Activated CD8-positive, alpha-beta memory T cell treated with anti-CD3 and anti-CD28 coated beads for 1 hour (primary cell): ENCODE measurements at places on chromosomes 3 and 15.

DNA sequence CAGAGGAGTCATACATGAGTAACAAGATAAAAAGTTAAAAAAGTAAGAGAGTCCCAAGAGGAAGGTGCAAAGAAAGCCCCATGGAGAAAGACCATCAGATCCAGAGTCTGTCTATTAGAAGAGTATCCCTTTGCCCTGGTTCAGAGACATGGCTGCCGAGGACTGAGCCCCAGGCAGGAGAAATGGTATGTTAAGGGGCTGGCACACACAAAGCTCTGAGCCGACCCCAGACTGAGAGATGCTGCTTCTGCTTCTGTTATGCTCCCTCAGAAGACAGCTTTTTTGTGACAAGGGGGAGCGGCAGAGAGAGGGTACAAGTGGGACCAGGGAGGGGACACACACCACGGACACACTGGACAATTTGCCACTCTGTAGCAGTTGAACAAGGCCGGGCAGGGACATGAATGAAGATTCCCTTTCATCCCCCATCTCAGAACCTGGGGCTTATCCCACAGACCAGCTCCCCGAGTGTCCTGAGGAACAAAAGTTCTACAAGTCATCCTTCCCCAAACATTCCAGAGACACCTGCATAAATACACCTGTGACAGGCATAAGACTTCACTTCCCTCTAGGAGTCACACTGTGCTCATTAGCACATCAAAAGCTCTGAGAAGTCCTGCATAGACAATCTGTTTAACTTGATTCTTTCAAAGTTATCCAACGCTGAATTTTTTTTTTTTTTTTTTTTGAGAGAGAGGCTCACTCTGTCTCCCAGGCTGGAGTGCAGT, 161.6 kb upstream of the WNT5A start:
- no peak for DNase-seq

GRCh38 chr3:24145981-24146822, 201.1 kb downstream of the NR1D2 start:
- DNase-seq: no peak

GRCh38 chr3:32432711-32433530, 41.3 kb downstream of the CMTM7 start:
- DNase-seq: no peak

DNA sequence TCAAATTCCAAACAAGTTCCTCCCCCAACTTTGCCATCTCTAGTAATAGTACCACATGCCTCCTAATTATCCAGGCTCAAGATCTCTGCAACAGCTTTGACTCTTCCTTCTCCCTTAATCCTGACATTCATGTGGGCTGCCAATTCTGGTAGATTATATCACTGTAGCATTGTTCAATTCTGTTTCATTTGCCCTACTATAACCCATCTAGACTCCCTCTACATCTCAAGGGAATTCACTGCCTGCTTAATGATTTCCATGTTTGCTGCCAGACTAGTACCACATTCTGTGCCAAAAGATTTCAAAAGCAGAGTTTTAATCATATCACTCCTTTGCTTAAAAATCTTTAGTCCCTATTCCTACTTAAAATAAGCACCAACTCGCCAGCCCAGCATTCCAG, 34.6 kb upstream of the PPIB start:
- DNase-seq: no peak

GRCh38 chr3:69594286-69594685, 145.0 kb upstream of the MITF start:
- no peak for DNase-seq

- DNase-seq: no peak
Measured at GRCh38 chr3:165148876-165149441, 47.2 kb downstream of the SLITRK3 start.

- DNase-seq: no peak
Measured at GRCh38 chr3:85875589-85875988, 916.8 kb downstream of the CADM2 start.

DNA sequence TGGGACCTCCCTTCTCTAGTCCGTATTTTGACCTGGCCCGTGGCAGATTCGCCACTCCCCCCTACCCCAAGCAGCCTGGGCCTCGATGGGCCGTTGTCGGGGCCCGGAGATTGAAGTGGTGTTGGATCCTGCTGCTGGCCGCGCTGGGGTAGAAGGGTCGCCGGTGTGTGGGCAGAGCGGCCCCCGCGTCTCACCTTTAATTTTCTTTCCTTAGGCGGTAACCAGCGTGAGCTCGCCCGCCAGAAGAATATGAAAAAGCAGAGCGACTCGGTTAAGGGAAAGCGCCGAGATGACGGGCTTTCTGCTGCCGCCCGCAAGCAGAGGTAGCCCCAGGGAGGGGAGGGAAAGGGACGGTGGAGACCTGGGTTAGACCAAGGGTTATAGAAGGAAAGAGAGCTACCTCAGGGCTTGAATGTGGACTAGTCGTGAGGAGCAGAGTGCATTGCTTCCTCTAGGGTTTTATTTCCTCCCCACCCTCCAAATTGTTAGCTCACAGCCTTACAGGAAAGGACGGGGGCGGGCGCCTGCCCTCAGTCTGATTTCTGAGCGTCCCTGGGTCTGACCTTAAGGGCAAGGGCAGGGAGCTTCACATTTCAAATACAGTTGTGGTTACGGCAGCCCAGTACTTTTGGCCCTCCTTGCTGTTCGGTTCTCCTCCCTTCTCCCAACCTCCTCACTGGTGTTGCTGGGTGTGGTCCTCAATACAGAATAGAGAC, 799 bp downstream of the SERF2 start:
- no peak for DNase-seq

DNA sequence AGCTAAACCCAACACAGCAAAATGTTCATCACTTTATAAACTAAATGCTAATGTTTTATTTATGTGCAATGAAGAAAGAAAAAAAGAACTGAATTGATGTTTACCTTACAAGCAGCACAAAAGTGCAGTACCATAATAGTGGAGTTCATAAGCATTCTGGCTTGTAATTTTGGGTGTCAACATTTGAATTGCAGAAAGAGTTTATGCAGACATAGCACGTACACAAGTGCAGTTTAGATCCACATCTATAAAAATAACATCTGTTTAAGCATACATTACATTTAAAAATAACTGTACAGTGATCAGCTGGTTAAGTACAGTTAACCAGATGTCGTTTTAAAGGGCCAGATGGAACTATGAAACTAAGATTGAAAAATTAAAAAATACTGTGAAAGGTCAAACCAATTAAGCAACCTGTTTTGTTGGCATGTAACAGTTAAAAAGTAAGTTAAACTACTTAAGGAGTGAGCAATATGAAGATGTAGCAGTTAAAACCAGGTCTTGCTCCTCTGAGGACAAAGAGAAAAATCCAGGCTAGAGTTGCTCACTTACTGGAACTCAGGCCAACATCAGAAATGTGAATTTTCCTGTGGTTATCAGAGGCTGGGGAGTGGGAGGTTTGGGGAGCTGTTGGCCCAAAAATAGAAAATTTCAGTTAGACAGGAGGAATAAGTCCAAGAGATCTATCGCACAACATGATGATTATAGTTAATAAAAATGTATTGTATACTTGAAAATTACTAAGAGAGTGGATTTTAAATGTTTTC, 204.9 kb upstream of the MDFIC2 start:
- no peak for DNase-seq

- DNase-seq: no peak
Measured at GRCh38 chr15:90326441-90326840, 25.6 kb upstream of the ZNF774 start.

DNA sequence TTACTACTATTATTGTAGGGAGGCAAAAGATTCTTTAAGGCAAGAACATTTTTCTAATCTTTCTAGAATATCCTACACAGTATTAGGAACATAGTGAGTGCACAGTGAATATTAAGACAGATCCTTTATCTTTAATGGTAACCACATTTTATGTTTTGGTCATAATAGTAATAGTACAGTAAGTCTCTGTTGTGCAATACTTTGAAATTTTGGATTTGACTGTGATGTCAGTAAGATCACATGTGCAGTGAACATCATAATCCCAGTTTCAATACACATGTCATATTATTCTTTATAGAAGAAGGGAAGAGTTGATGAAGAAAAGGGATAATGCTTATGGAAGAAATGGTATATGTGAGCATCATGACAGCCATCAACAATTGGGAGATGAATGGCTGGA, 10.7 kb downstream of the STT3B start:
- DNase-seq: no peak

DNA sequence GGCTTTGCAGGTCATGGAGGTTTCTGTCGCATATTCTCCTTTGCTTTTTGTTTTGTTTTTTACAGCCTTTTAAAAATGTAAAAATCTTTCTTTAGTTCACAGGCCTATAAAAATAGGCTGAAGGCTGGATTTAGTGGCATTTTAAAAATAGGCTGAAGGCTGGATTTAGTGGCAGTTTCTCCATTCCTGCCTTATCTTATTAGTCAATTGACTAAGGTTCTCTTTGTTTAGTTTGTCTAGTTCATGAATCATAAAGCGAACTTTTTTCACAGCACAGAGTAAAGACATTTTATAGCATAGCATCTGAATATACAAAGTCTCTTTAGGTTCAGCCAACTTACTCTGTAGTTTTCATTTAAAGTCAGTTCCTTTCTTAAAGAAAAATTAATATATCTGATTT, 31.4 kb downstream of the AP4E1 start:
- DNase-seq: no peak

DNA sequence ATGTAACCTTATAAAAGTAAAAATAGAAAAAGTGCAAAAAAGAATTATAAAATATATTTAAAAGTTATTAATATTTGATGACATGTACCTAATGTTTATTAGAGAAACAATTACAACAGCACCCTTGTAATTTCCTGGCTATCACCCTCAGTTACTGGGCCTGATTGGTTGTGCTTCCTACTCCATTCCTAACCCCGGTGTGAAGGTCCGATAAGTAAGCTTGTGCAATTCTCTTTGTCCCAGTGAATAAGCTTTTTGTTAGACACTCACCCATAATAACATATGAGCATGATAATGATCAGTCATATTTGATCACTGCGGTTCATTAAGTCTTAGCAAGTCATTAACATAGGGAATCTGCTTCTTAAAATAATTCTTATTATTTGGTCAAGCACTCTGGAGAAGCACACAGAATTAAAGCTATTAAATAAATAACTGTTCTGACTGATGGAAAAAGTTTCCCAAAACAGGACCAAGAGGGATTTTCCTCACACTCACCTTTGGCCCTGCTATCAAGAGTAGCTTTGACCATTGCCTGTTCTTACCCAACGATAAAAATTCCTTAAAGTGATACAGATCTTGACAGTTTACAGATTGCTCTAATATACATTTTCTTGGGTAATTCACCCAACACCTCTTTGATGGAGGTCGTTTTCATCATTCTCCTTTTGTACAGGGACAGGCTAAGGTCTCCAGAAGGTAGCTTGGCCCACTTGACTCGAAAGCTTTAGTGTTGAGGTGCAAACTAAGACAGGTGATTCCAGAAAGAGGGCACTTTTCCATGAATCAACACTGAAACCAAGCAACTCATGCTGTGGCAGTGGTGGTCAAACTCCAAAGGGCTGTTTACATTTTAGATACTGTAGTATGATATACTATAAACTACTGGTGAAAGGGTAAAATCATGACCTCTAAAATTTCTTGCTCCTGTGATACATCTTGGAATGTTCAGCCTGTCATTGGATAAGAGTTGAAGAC, 543.0 kb upstream of the KCNMB2 start:
- no peak for DNase-seq

- no peak for DNase-seq
Measured at GRCh38 chr3:120214176-120214575, 70.8 kb downstream of the GPR156 start.
